Activated CD8-positive, alpha-beta memory T cell treated with anti-CD3 and anti-CD28 coated beads, Interleukin-2, amount 10 ng/mL, durations not matched to agents 7 days and 5 days (primary cell): ENCODE measurements at places on chromosomes 16 and 17.

- no peak for DNase-seq
Measured at GRCh38 chr17:45408611-45409421, 23.9 kb downstream of the ARHGAP27 start.

- DNase-seq = no peak
Measured at GRCh38 chr16:21628772-21629171, 23.6 kb downstream of the IGSF6 start.

DNA sequence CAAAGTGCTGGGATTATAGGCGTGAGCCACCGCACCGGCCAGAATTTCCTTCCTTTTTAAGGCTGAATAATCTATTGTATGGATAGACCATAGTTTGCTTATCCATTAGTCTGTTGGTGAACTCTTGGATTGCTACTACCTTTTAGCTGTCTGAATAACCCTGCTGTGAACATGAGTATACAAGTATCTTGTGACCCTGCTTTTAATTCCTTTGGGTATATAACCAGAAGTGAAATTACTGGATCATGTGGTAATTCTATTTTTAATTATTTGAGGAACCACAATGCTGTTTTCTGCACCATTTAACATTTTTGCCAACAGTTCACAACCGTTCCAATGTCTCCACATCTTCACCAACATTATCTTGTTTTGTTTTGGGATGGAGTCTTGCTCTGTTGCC is 4.6 kb upstream of the OTOA start:
- DNase-seq = no peak

DNA sequence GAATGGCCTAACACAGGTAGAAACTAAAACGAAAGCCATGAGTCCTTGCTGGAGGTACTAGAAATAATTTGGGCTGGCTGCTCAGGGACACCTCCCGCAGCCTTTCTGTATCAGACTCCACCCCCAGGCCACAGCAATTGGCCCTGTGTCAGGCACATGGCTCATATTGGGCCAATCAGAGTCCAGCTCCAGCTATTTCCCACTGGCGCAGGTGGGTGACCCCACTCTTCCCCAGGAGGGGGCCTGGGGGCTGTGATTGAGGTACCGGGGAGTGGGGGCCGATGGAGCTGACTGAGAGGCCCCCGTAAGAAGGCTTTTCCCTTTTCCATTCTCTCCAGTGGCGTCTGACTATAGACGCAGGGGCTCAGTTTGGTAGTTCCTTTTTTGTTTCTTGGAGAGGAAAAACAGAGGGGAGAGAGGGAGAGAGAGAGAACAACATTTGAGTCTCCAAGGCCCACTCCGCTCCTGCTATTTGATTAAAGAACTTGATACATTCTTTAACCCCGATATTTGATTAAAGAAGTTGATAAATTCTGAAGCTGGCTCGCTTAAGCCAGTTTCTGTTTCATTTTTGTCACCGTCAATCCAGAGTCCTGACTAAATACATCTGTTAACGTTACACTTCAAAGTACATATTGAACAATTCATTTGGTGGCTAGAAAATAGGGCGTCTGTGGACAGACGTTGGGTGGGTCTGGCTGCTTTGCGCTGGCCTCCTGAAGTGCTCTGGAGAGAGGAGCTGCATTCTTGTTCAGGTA is 26.3 kb downstream of the FOXL1 start:
- DNase-seq = peak; percentile 71

DNA sequence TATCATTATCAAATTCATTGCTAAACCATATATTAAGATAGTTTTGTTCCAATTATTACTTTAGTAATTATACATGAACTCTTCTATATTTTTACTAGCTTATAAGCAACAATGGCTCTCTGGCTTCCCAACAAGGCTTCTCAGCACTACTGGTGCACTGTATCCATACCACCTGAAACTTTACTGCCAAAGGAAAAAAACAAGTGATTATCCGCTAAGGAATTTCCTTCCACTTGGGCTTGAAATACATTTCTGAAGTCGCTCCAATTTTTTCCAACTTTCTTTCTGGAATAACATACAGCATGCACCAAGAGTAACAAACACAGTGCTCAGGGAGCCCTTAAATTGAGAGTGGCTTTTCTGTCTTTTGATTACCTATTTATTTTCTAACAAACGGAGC is 2.1 kb downstream of the CSNK2A2 start:
- no peak for DNase-seq
